Fibroblast of skin of abdomen (primary cell): ENCODE measurements at places on chromosomes 1 and 21.
A peak's percentile ranks its signal among the peaks of the same experiment; 100 is the strongest.

DNA sequence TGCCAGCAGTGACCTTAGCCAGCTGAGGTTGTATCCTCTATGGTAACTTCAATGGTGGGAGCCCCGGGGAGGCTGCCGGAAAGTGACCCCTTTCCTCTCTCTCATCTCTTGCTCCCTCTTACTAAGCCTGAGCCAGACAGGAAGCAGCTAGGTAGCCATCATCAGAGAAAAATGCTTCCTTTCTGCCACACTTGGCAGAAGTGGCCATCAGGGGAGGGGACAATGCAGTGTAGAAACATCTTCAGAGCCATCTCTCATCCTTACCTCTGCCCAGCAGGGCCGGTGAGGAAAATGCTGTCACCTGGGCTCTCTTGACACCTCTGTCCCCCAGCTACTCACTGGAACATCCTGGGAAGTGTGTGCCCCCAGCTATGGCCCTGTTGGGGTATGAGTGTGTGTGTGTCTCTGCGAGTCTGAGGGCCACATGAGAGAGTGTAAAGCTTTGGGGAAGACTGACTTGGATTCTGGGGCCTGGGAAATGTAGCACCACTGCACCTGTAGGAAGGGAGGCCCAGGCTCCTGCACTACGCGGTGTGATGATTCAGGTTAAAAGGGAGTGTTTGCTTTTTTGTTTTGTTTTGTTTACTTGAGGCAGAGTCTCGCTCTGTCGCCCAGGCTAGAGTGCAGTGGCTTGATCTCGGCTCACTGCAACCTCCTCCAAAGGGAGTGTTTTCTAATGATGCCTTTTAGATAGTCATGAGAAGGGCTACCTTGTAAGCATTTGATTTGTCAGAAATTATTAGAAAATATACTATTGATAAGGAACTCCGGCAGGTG, 48.7 kb upstream of the CNTN2 start:
- DNase-seq: no peak

DNA sequence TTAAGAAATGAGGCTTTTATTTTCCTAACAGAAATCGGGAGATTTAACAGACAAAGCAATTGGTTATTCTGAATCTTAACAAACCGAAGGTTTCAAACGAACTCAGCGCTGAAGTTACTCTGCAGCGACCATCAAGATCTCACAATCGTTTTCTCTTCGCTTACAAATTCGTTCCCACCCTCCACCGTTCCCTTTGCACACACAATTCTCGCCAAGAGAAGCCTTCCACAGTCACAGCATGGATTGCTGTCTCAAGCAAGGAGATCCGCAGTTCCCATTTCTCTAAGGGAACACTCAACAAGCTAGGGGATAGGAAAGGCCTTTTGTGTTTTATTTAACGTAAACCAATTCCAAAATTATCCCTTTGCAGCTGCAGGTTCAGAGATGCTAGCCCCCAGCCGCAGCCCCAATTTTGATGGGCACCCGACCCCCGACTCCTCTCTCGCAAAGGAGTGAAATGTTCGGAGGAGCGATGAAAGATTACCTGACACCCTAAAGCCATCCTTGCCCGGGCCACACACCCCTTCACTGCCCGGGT, 755 bp downstream of the FBXO42 start:
- DNase-seq: no peak

GRCh38 chr1:201282931-201283829, at the start of gene PKP1:
PKP1 (plus strand) TSS chr1:201283506; CDS start chr1:201283703, 197 bp downstream.
- no peak for DNase-seq

- DNase-seq: no peak
These were observed 20.0 kb upstream of the GPR153 start for GRCh38 chr1:6280761-6281451.

DNA sequence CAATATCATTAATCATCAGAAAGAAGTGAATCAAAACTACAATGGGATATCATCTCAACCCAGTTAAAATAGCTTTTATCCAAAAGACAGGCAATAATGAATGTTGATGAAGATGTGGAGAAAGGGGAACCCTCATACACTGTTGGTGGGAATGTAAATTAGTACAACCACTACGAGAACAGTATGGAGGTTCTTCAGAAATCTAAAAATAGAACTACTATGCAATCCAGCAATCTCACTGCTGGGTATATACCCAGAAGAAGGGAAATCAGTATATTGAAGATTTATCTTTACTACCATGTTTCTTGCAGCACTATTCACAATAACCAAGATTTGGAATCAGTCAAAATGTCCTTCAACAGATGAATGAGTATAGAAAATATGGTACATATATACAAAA, 189.8 kb downstream of the HHIPL2 start:
- no peak for DNase-seq

GRCh38 chr1:186482661-186483255, 21.8 kb upstream of the PDC start:
- DNase-seq: peak; percentile 74

DNA sequence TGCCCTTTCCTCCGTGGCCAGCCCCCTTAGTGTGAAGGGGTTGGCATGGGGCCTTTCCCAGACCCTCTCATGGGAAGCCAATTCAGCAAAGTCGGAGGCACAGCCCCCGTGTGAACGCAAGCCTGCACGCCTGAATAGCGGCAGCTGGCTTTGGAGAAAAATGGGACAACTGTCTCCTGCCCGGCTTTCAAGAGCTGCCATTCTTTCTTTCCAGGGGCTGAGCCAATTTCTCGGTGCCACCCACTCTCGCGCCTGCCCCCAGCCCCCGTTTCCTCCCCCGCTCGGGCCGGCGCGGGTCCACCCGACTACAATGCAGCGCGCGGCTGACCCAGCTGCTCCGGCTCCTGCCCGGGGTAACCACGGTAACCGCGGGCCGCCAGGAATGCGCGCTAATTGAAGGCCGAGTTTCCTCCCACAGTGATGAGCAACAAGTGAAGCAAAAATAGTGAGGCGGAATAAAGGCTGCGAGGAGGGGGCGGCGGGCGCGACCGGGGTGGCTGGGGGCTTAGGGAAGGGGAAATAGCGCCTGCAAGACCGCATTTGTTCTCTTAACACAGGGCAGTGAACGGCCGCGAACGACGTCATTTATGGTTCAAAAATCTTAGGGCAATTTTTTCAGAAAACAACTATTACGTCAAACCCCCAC, 27.8 kb downstream of the ILDR2 start:
- DNase-seq: peak; percentile 61

GRCh38 chr1:226644541-226645176, 94.4 kb downstream of the ITPKB start:
- no peak for DNase-seq

GRCh38 chr1:30043731-30044408, 679.5 kb downstream of the MATN1 start:
- no peak for DNase-seq

- no peak for DNase-seq
These were observed 61.2 kb downstream of the WNT9A start for GRCh38 chr1:227886503-227886961.

DNA sequence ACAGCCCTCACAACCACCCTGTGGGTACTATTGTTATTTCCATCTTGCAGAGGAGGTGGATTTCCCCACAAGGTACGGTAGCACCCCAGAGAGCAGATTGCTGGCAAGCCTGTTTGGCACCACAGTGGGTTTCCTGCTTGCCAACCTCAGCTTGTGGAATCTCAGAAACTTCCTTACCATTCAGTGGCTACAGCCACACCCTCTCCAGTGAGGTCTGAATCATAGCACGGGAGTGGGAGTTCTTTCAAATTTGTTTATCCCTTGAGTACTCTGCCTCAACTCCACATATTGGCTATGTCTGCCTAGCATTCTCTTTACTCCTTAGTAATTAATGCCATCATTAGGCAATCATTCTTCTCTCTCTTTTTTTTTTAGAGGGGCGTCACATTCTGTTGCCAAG, 162.1 kb downstream of the PTPRU start:
- DNase-seq: no peak

DNA sequence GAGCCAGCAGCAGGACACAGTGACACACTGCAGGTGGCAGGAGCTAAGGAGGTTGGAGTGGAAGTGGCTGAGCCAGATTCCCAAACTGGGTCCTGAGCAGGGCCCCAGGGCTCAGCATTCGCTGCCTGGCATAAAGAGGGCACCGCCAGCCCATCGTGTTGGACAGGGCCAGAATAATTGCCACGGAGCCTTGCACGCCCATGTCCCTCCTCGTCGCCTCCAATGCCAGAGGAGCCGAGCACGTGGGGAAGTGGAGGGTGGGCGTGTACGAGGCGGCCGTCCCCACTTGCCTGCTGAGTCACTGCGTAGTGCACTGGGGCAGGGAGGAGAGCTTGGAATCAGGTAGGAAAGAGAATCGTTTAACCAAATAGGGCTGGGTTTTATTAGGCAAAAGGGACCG, 26.1 kb upstream of the LRRC47 start:
- DNase-seq: no peak

- peak; percentile 32 for DNase-seq
These were observed 709 bp downstream of the NECTIN4 start for GRCh38 chr1:161088587-161089110.

DNA sequence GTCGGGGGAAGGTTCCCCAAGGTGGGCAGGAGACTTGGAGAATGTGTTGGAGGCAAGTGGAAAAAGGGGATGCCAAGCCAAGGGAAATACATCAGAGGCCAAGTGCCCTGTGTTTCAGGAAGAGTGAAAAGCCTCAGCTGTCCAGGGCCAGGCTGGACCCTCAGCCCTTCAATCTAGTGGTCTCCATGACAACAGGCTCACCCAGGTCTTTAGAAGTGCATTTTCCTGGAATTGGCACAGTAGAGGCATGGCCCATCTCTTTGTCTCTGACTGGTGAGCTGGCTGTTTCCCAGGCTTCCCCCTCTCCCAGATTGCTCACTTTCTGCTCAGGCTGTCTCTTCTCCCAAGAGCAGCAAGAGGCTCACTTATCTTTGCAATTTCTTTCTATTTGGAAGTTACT, 10.4 kb upstream of the RHBG start:
- DNase-seq: no peak

GRCh38 chr1:37905727-37906126, 41.1 kb downstream of the INPP5B start:
- DNase-seq: no peak

DNA sequence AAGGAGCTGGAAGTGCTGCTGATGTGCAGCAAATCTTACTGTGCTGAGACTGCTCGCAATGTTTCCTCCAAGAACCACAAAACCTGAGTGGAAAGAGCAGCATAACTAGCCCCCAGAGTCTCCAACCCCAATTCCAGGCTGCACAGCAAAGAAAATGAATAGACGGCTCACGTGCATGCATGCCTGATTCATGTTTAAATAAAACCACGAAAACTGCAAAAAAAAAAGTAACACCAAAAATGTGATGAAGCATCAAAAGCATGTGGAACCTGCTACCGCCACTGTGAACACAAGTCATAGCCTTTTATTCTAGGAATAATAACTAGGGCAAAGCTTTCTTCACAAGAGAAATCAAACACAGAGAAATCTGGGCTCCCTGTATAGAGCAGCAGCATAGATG, 9.6 kb upstream of the TRNP1 start:
- DNase-seq: peak; percentile 49

DNA sequence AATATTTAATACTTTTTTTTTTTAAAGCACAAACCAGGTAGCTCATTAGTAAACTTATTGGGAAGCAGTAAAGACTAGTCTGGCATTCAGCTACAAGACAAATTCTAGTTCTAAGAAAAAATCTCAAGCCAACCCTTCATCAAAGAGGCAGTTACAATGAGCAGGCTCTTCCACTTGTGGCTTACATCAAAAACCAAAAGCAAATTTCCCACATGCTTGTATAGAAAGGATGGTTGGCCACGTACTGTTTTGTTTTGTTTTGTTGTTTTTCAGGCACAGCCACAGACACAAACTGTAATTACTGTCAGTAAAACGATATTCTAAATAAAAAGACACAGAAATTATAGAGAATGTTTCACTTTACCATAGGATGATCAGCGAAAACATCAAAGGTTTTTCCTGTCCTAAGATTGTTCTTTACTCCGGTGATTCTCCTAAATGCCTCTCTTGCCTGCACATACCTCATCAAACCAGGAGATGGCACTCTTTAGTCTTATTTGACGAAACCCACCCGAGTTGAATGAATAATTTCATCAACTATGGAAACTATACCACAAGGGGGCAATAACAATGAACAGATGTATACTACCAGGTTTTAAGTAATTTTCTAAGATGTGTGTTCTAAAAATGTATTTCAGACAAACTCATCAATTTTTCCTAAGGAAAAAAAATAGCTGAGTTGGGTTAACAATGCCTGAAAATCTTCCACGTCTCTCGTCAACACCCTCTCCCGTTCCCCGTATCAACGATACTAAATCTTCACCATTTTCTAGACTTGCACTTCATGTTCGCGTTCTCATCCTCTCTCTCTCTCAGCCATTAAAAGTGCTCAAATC, 26.9 kb downstream of the RPL5 start:
- peak; percentile 76 for DNase-seq
